ENCODE measurements at places on chromosomes 5 and 9.

- DNase-seq = no peak
Observed at GRCh38 chr5:14156650-14157492, 13.7 kb downstream of the TRIO start.

DNA sequence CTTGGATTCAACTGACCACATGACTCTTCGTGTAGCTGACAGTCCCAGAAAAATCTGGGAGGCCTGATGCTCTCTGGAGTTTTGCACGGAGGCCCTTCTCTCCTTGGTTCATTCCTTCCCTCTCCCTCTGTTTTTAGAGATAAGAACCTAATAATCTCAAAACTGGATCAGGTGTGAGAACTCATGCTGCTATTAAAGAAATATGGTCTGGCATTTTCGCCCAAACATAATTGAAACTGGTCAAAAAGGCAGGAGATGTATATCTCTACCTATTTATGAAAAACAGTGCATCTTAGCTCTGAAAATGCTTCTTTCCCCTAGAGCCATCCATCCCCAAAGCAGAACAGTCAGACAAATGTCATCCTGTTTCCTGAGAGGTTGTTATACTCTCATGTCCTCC lies 397.5 kb downstream of the PRELID2 start:
- no peak for DNase-seq

DNA sequence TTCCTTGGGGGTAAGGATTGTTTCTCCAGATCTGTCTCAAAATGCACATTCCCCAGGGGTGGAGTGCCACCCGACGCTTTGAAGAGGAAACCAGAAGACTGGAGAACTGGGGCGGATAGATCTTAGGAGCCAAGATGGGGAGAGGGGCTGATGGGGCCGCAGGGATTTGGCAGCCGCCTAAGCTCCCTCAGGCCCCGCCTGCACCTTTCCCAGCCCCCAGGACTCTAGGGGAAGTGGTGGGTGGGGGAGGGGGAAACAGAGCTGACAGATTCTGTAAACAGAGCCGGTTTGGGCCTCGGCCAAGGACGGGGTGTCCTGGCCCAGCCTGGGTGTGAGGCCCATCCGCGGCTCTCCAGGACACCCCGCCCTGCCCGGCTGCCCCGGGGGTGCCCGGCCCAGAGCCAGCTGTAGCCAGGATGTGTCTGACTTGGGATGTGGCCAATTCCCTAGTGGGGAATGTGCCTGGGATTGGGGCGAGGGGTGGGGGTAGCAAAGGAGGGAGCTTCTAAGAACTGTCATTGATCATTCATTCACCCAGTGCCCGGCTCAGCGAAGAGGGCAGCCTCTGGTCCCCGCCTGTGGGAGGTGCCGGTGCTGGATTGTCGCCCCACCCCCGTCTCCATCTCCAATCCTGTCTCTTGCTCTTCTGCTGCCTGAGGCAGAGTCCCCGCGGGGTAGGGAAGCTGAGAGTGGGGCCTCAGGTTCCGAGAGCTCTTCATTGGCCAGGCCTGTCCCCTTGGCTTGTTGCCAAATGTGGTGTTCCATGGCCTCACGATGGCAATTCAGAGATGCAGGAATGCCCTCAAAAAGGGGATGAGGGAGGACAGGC lies 54.8 kb upstream of the CDKN2AIPNL start:
- DNase-seq = peak; percentile 82

- DNase-seq = no peak
Observed at GRCh38 chr5:179817470-179817840, 3.2 kb upstream of the SQSTM1 start.

- peak; percentile 54 for DNase-seq
Observed at GRCh38 chr9:129595903-129596540, 24.9 kb downstream of the C9orf50 start.

DNA sequence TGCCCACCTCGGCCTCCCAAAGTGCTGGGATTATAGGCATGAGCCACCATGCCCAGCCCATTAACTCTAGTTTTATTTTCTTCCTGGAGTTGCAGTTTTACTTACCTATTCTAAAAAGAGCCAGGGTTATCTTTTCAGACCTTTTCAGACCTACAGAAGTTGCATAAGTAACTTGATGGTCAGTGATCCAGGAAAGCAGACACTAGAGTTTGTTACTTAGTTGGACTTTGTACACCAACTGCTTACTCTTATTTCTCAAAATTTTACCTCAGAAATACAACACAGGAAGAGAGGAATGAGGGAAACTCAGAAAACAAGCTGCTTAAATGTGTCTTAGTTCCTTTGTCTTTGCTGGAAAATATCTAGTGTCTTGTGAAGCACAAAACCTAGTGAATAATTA lies 25.4 kb downstream of the RAD23B start:
- no peak for DNase-seq

DNA sequence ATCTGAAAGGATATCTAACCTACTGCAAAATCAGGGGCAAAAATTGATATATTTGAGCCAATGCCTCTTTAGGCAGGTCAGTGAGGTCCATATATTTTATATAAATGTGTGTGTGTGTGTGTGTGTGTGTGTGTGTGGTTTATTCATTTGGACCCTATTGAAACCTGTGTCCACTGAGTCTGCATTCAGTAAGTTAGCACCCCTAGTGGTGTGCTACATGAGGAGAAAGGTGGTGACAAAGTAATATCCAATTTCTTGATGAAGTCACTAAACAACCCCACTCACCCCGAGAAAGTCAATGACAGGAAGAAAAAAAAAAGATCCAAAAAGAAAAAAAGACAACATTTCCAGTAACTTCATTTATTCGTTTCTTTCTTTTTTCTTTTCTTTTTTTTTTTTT lies 4.1 kb downstream of the FBXW11 start:
- DNase-seq = peak; percentile 30
